ENCODE measurements at places on chromosomes 11 and 22.

DNA sequence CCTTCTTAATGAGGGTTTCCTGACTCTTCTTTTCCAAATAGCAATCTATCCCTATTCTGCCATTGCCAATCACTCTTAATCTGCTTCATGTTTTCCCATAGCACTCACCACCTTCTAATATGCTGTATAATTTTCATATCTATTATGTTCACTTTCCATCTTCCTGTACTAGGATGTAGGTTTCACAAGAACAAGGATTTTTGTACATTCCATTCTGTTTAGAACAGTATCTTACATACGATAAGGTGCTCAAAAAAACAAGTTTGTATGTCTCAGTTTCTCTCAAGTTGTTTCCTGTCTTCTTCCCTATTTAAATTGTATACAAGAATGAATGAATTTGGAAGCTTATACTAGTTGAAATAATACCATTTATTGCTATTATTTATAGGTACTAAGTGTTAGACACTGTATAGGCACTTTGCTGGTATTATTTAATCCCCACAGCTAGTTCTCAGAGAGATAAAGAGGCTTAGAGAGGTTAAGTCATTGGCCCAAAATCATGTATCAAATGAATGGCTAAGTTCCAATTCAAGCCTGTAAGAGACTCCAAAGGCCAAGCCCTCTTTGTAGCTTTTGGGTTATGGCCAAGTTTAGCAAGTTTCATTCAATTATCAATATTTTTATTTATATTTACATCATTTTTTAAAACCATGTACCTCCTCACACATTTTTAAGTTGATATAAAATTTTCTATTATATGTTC lies 134.7 kb downstream of the PAX6 start:
- no peak for DNase-seq

- DNase-seq = peak; percentile 94
These were observed 94.5 kb downstream of the FDX1 start for GRCh38 chr11:110524238-110524637.

GRCh38 chr11:109769858-109770257 lies 323.3 kb upstream of the ZC3H12C start:
- no peak for DNase-seq

DNA sequence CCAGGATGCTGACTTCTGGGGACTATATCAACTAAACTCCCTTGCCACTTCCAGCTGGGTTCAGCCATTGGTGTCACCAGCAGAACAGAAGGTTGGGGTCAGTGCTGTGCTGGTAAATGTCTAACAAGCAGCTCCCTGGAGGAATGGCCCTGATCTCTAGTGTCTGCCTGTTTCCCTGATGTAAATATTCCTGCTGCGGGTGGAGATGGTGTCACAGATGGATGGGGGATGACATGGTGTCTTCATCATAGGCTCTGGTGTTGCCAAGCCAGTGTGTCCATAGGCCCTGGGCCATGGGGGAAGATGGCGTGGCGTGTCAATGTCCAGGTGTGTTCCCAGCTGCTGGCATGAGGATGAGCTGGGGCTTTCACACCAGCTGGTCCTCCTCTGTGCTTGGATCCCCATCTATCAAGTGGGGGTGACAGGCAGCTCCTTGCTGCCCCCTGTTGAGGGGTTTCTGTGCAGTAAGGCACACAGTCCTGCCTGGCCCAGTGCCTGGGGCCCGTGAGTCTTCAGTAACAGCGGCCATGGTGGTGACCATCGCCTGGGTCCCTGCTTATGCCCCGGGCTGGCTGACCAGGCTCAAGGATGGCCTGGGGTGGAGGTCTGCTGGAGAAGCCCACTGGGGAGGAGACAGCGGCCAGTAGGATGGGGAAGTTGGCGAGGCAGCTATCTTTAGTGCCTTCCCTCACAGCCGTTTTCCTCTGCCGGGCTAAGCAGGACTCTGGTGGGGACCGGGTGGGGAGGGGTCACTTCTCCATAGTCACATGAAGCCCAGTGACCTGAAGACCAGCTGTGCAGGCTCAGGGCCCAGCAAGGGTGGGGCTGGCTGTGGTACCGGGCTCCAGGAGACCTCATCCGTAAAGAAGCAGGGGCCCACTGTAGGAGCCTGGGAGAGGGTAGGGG lies 12.7 kb downstream of the RPL3 start:
- DNase-seq = no peak

GRCh38 chr22:40637183-40638150 lies 948 bp upstream of the MRTFA start:
- no peak for DNase-seq

DNA sequence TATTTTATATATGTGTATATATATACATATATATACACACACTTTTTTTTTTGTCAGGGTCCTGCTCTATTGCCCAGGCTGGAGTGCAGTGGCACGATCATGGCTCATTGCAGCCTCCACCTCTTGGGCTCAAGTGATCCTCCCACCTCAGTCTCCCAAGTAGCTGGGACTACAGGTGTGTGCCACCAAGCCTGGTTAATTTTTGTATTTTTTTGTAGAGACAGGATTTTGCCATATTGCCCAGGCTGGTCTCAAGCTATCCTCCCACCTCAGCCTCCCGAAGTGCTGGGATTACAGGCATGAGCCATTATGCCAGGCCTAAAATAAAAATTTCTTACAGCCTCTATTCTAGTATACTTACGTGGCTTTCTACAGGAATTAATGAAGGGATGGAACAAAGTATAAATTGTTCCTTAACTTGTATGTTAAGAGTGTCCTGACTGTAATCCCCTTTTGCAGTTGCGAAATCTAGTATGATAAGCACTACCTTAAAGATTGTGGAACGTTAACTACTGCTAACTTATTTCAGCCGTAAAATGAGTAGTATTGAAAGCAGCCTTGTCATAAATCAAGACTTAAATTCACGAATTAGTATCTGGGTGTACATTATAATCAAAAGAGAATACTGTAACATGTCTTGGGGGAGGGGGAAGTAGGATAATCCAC lies 2.1 kb downstream of the TRAF6 start:
- no peak for DNase-seq

- DNase-seq = peak; percentile 57
These were observed 27.4 kb upstream of the MUC15 start for GRCh38 chr11:26599425-26599824.

DNA sequence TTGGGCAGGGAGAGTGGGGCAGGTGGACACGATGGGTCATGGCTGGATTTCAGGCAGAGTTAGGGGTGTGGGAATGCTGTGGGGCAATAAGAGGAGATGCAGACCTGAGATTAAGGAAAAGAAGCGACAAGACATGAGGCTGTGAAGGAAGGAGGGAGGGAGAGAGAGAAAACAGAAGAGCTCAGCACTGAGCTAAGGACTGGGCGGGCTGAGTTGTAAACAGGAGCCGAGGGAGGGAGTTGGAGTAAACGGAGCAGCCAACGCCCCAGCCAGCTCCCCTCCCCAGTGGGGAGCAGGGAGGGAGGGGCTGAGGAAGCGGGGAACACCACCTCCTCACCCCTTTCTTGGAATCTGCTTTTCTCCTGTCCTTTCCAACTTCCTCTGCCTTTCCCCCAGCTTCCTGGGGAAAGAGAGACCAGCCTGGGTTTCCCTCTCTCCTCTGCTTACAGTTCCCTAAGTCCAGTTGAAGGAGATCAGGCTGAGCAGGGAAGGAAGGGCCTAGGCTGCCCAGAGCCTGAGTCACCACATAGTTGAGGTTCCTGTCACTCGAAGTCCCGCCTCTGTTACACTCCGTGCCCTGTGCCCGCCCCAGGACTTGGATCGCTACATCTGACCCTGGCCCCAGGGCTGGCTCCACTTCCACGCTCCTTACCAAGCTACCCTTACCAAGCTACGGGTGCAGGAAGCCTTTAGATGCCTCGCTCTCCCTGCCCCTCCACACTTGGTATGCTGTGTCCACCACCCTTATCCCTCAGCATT lies 6.7 kb upstream of the AHNAK start:
- peak; percentile 97 for DNase-seq

- no peak for DNase-seq
These were observed 68.5 kb downstream of the SPATA19 start for GRCh38 chr11:133776671-133777367.

DNA sequence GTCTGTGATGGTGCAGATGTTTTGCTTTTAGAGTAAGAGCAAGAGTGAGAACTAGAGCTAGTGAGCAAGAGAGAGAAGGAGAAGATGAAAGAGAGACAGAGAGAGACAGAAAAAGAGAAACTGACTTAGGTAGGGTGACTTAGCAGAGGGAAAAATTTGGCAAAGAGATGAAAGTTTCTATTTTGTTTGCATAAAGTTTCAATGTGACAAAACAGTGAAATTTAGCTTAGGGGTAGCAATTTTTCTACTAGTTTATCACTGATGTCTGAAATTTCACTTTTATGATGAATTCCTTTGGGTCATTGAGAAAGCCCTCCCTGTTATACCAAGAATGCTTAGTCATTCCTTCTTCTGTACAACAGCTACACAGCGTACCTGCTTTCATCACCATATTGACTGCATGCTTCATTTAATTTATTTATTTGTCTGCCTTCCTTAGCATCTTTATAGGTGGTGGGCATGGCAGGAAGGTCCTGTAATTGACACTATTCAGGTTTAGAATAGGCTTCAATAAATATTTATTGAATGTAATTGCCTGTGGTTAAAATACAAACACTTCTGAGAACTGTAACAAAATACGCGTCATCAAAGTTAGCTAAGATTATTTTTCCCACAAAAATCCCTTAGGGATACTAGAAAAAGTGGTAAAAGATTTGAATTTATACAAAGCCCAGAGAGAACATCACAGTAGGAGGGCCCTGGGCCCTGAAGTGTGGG lies 19.9 kb upstream of the CTSC start:
- DNase-seq = peak; percentile 15

- DNase-seq = no peak
These were observed 38.8 kb downstream of the PTPRJ start for GRCh38 chr11:48019217-48019584.

- peak; percentile 79 for DNase-seq
These were observed 68.0 kb upstream of the YWHAH start for GRCh38 chr22:31876156-31876920.

GRCh38 chr11:8325591-8326304 lies 62.1 kb upstream of the LMO1 start:
- no peak for DNase-seq

- DNase-seq = no peak
These were observed 219.3 kb upstream of the UBASH3B start for GRCh38 chr11:122436188-122436555.

DNA sequence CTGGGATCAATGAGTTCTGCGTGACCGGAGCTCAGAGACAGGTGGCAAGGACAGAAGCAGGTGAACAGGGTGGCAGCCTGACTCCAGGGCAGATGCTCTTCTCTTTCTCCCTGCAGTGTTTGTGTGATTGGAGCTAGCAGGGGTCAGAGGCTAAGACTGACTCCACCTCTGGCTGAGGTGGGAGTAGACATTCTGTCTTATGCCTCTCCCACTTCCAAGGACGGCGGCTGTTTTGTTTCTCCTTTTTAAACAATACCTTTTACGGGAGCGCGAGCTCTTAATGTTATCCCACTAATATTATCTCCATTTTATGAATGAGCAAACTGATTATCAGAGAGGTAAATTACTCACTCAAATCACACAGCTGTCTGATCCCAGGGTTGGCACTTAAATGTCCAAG lies 323.7 kb downstream of the MIAT start:
- no peak for DNase-seq

DNA sequence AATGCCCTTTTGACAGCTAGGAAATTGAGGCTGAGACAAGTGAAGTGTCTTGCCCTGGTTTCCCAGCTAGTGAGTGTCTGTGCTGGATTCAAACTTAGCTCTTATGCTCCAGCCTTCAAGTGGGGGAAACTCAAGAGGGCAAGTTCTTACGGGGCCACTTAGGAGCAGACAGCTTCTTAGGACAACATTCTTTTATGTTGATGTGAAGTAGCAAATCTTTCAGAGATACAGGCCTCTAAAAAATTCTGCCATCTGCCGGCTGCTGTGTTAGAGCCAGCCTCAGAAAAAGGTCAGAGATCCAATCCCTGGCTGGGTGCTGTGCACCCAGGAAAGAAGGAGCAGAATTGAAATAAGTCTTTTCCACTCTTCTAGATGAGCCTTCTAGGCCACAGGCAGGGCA lies 26.6 kb downstream of the TIMP3 start:
- DNase-seq = no peak

DNA sequence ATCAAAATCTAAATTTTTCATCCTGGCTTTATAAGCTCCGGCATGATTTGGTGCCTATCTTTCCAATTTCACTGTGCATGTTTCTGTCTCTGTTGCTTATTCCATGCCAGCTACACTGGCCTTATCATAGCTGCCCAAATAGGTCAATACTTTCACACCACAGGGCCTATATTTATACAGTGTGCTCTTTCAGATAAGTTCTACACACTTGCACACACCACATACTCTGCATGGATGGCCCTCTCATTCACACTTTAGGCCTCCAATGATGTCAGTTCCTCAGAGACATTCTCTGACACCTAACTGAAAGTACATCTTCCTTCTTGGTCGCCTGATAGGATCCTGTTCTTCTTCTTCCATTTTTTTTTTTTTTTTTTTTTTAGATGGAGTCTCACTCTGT lies 7.0 kb downstream of the ALG8 start:
- DNase-seq = no peak

DNA sequence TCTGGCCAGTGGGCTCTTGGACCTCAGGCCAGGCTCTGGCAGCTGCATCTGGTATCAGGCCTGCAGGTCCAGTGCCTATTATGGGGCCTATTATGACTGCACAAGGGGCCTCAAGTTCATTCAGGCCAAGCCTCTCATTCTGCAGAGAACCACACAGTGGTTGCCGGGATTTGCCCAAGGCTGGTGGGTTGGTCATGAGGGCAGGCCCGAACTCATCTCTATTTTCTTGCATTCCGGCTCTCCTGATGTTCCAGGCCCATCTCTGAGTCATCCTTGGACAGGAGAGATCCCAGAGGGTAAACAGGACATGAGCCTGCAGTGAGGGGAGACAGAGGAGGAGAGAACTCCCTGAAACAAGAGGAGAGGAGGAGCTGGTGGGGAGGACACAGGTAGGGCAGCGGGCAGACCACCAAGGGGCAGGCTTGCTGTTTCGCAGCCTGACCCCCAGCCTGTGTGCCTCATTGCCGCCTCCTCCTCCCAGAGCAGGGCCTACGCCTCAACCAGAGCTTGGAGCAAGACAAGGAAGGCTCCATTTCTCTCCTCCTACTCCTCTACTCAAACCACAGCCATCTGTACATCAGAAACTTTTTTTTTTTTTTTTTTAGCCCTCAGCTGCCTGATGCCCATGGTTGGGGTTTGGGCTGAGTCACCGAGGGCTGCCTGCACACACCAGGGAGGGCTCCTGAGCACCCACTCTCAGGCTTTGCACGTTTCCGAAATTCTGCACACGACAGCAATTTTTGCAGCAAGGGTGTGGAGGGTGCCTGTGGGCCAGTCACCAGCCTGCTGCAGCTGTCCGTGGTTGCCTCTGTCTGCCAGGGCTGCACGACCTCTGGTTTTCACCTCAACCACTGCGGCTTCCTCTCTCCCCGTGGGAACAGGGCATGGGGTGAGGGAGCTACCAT lies 12.7 kb upstream of the TREH start:
- peak; percentile 43 for DNase-seq

DNA sequence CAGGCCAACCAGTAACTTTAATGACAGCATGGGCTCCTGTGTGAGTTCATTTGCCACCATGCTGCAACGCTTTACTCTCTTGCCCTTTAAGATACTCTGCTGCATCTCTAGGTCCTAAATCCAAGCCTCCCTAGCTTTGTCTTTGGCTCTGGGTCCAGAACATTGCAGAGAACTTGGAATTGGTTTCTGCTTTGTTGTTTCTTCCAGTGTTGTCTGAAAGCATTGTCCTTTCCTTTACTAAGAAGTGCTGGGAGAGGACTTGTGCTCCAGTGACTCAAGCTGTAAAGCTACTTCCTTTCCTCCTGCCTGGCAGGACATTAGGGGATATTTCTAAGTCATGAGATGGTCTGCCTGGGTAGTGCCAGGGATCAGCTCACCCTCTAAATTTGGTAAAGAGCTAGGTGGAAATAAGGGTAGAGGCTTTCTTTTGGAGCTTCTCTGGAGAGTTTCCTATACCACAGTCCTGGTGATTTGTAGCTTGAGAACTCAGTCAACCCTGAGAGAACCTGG lies 202.5 kb upstream of the CADM1 start:
- DNase-seq = no peak

Data from AG10803 (cell line).